Right hindlimb (tissue), 1 donor: ENCODE measurements at places on chromosomes 4 and X.

GRCh38 chr4:142282870-142283431, 563.1 kb downstream of the INPP4B start:
- DNase-seq = no peak

GRCh38 chrX:70026851-70027200, 22.9 kb downstream of the AWAT2 start:
- no peak for DNase-seq

DNA sequence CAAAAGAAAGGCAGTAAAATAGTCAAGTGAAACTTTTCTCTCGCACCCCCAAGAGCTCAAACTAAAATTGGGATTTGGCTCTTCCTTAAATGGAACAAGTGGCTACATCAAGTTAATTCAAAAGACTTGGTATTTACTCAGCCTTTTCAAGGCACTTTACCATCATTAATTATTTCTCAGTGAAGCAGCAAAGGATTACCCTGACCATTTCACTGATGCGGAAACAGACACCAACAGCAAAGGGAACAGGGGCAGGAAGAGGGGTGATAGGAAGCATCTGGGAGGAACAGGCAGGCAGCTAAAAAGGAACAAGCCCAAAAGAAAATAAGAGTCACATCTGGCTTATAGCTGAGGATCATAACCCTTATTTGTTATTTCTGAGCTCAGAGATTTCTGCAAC, 2.7 kb downstream of the SCML2 start:
- no peak for DNase-seq

DNA sequence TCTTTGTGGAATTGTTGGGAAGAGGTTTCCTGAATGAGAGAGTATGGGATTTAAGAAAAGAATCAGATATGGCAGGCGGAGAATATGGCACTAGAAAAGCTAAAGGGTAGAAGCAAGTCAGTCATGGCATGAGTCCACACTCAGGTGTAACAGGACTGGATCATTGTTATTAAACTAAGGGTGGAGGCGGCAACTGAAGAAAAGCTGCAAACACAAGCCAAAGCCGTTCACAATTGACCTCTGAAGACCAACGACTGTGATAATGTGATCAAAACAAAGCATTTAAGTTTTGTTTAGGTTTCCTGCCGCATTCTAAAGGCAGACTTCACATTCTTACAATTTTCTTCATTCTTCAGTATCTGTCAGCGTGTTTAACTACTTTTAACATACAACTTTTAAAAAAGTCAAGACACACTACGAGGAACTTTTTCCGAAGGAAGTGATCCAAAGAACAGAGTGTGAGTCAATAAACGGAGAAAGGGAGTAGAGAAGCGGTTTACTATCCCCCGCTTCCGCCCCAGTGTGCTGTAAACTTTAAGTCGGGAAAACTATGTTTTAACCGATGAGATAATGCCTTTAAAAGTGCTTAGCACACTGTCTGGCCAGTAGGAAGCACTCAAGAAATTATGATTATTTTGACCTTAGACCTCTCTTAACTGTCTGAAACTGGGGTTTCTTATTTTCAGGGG, 909 bp upstream of the SLAIN2 start:
- DNase-seq = no peak

DNA sequence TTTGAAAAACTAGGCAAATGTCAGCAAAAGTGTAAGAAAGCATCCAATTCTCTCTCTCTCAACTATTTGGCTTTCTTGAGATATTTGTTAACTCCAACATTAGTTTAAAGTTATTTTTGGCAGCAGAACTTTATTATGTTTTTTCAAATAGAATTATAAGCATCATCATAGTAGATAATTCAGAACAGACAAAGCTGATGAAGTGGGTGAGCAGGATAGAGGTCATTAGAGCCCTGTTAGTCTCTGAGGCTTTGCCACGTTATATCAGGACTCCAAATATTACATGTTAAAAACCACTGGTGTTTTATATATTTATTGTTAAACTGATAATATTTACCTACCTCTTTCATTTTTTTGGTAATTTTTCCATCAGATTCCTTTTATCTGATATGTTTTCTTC, 903.0 kb downstream of the FSTL5 start:
- DNase-seq = no peak

DNA sequence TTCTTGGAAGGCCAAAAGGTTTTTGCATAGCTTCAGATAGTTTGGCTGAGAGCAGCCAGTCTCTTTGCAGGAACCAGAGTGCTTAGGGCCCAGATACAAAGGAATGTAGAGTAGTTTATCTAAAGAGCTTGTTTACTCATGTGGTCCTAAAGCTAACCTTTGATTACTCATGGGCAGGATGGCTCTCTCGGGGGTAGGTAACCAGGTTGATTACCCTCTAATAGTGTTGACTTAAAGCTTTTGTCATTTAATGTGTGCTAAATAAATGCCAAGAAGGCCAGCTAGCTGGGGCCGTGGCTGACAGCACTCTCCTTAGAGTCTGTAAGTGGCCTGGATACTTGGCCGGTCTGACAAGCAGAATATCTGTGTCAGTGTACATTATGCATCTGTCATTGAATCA, 69.7 kb upstream of the MAGEB16 start:
- DNase-seq = no peak

- DNase-seq = peak; percentile 31
Observed at GRCh38 chrX:40003428-40004245, 94.1 kb downstream of the BCOR start.

DNA sequence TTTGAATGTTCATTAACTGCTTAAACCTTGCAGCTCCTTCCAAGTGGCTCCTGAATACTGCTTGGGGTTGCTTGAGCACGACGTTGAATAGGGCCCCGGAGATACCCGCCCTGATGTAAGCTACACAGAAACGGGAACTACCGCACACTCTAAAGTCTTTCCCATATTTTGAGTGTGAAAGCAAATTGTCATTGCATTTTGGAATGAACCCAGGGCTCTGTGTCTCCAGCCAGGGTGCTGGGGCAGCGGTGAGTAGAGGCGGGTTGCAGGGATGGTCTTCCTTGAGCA, 59.4 kb upstream of the HELT start:
- DNase-seq = no peak

GRCh38 chr4:88865466-88865865, 167.8 kb upstream of the NAP1L5 start:
- DNase-seq = no peak

- no peak for DNase-seq
Observed at GRCh38 chr4:159503236-159504008, 400.5 kb downstream of the RAPGEF2 start.

DNA sequence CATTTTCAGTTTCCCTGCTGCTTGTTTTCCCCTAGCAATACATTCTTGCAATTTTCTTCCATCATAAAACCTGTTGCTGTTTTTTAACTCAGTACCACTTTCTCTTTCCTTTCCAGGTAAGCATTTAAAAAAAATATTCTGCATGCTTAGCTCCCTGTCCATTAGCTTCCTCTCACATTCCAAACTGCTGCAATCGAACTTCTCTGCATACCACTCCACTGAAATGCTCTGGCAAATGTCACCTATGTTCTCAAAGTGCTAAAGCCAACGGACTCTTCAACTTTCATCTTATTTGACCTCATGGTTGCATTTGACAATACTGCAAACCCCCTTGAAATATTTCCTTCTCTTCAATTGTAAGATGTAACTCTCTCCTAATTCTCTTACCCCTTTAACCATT, 192.7 kb downstream of the ANAPC10 start:
- no peak for DNase-seq

GRCh38 chr4:116952530-116953136, 132.7 kb downstream of the TRAM1L1 start:
- no peak for DNase-seq

GRCh38 chrX:53188763-53189162, 36.2 kb downstream of the KDM5C start:
- DNase-seq = no peak

DNA sequence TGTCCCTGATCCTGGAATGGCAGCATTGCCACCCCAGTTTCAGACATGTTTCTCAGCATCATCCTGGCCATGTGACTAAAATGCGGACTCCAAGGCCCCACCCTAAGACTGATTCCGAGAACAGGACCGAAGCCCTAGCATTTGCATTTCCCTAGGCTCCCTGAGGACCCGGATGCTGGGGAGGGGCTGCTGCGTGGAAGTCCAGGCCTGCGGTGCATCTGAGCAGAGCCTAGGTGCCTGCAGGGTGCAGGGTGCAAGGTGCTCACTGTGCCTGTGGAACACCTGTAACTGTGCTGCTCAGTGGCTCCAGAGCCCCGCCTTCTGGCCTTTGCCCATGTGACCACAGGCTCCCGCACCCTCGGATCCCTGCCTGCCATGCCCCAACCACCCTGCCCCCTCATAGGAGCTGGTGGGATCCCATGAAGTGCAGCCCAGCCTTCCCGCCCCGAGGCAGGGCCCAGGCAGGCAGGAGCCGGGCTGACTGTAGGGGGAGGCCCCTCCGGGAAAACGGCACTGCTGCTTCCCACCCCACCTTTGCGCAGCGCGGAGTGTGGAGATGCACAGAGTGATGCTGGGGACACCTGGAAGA, 14.9 kb downstream of the PNMA6F start:
- DNase-seq = no peak
